GM13977 (cell line): ENCODE measurements at places on chromosomes 3 and 15.

DNA sequence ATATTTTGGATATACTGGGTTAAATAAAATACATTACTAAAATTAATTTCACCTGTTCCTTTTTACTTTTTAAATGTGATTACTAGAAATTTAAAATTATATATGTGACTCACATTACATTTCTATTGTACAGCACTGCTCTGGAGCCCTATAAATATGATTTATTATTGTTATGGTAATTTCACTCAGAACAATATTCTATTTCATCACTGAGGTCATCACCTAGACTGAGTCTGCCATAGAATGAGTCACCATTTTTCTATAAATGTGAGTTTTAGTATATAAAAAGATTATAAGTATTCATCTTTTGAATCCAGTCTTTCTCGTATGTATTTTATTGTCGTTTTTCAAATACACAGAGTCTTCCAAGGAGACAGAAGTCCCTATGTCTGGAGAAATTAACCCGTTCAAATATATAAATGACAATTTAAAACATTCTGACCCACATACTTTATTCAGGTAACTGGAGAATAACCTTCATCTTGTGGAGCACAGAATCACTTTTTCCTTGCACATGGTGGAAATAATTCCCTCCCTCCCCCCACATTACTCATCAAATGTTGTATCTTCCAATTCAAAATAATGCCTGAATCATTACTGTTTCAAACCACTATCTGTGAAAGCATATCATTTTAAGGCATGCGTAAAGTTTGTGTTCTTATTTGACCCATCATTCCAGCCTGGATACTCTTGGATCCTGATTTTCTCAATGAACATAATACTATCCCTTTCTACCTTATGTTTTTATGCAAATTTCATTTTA is 30.0 kb downstream of the CHST14 start:
- DNase-seq = no peak

GRCh38 chr15:75732809-75733451 is 20.3 kb upstream of the CSPG4 start:
- peak; percentile 73 for DNase-seq

DNA sequence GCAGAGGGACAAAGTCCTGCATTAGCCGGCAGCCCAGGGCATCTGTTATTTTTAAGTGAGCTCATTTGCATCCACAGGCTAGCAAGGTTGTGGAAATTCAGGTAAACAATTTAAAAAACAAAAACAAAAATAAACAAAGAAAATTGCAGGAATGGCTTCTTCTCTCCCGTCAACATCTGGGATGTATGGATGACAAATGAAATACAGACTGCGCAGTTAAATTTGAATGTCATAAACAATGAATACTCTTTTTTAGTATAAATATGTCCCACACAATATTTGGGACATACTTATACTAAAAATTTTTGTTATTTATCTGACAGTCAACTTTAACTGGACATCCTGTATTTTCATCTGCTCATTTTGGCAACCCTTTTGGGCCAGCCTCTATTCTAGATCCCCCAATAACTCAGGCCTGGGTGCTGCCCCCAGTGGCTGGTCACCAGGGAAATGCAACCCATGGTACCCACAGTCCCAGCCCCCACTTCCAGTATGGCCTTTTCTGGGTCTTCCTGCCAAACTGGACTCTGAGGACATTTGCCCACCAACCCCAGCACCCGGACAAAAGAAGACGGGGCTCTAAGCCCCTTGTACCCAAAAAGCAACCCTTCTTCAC is 12.7 kb downstream of the GRM2 start:
- no peak for DNase-seq

- peak; percentile 35 for DNase-seq
These were observed 113.2 kb downstream of the PPP2R3A start for GRCh38 chr3:136078421-136079364.

DNA sequence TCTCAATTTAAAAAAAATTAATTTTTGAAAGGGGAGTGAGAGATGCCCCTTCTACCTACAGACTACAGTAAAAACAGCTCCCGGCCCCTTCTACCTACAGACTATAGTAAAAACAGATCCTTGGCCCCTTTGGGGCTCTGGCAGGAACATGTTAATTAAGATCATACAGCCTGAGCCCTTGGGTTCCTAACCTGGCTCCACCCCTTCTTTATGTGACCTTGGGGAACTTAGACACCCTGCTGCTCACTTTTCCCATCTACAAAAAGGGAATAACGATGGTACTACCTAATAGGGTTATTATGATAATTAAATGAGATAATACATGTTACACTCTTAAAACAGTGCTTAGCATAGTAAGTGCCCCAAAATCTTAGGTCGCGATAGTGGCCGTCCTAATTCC is 60.1 kb upstream of the SEC61A1 start:
- DNase-seq = no peak

DNA sequence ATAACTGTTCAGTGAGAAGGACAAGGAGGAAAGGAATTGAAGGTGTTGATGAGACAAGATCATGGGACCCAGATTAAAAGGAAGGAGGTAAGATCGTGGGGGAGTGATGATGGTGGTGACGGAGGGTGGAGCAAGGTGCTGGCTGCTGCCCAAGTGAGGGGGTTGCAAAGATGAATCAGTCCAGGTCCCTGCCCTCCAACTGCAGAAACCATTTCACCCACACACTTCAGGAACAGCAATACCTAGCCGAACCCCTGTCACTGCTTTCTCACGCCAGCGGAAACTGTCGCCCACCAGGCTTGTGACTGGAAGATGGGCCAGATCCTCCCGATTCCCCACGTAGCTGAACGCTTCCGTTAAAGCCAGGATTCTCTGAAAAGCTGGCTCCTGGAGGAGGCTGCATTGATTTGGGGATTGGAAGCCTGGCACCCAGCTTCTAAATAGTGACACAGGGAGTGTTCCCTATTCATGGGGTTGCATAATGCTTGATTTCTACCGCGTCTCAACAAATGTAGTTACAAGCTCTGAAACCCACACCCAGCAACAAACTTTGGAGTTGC is 3.2 kb upstream of the LSG1 start:
- no peak for DNase-seq

DNA sequence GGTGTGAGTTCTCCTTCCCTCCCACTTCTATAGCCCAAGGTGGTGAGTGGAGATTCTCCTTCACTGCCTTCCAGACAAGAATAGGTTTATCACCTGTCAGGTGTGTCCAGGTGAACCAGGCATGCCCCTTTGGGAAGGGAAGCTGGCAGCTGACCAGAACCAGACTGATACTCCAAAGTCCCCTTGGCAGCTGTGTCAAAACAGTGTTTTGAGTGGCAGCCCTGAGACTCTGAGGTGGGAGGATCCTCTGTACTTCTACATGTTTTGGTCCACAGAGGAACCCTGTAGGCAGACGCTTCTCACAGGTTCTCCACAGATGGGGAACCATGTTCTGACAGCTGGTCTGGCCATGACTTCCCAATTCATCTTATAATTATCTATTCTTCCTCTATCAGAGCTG is 30.1 kb downstream of the ISL2 start:
- no peak for DNase-seq

DNA sequence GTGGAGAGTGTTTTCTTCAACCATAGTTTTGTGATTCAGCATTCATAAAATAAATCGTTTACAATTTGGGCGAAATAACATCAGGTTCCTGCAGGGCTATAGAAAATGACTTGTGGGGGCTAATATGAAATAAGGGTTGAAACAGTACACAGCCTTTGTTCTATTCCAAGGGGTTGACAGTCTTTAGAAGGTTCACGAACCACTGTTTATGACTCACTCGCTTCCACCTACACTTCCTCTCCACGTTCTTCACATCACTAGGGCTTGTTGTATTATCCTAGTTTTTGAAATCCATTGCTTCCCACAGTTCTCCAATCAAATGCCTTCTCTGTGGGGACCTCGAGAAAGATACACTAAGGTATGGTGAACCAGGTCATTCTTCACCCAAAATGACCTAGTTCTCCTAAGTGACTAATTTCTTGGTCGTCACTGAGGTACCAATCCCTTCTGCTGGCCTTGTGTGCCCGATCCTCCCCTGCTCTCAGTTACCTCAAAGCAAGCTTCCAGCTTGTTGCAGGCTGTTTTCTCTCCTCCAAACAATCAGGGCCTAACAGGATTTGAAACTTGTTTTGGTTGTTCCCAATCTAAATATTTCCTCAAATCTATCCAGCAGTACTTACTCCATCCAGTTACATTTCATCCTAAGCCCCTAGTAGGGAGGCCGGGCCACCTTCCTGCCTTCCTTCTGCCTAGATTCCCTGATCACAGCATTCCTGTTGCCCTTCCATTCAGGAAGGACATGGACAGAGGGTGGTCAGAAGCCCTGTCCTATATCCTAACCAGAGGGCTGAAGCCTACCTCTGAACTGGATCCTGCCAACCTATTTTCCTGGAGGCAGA is 23.1 kb upstream of the TBL1XR1 start:
- DNase-seq = no peak

GRCh38 chr15:96645796-96646195 is 315.3 kb downstream of the NR2F2 start:
- no peak for DNase-seq

DNA sequence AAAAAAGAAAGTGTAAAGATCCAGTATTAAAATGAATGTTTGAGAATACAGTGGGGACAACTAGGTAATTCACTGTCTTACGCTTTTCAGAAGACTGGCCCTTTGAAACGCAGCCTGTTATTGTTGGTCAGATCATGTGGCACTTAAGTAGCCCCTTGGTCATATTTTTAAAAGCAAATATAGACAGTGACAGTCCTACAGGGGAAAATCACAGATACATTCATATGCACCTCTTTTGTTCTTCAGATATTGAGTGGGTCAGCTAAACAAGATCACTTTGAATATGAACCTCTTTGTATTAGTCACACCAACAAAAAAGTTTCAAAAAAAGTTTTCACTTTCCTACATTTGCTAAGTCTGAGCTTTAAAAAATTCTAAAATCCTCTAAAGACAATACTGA is 36.0 kb downstream of the TIGIT start:
- DNase-seq = no peak

DNA sequence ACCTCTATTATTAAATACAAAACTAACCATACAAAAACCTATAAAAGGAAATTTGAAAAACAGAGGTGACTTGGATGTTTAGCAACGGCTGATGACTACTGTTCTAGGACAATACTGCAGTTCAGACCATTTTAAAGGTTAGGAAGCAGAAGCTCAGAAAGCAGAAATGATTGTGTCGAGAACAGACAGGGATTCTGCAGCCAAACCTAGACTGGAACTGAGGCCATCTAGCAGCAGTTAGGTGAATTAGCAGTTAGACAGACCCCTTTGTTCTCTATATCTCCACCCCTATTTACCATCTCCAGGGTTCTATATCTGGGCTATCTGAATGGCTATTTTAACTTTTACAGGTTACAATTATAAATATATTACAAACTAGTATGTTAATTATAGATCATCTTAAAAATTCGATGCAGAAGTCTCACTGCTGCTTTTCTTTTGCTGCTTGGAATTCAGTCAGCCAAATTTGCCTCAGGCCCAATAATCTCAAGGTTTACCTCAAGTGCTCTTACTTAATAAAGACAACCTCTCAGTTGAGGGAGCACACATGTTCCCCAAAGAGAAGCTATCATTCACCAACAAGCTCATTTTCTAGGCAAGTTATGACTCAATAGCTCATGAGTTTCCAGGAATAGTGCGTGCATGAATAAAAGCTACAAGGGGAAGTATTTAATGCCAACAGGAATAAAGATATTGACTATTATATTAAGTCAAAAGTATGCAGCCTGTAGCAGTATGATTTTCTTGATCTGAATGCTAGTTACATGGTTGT is 9.3 kb upstream of the IL1RAP start:
- no peak for DNase-seq

- DNase-seq = no peak
These were observed 22.7 kb downstream of the KLHL6 start for GRCh38 chr3:183532620-183533411.

DNA sequence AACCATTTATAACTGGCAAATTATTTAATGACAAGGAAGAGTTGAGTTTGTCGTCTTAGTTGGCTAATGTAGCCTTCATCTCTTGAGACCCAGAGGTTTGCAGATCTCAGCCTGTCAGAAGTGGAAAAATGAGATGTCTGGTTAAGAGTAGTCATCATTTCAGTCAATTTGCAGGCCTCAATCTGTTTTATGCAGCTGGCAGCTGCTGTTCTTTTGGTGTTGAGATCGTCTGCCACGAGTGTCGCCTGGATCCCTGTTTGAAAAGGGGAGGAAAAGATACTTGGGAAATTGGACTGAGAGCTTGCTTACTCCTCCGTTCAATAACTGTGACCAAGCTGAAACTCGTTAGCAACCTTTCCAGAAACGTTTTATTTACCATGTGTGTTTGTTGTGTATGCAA is 2.3 kb downstream of the PHLDB2 start:
- no peak for DNase-seq

DNA sequence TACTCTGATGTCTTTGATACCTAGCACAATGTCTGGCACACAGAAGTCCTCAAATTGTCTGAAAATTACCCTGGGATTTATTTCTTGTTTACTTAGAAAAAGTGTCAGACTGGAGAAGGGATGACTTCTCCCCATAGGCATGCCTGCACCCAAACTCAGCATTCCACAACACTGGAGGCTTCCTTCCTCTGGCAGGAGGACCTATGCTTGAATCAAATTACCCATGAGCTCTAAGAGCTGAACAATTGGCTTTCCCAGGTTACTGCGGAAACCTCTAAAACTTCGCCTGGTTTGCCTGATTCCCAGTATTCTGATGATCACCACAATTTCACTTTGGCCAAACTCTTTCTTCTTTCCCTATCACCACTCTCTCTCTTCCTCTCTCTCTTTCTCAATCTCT is 217.4 kb downstream of the DIPK2A start:
- DNase-seq = no peak

- no peak for DNase-seq
These were observed 68.6 kb downstream of the ABHD5 start for GRCh38 chr3:43759297-43759782.

DNA sequence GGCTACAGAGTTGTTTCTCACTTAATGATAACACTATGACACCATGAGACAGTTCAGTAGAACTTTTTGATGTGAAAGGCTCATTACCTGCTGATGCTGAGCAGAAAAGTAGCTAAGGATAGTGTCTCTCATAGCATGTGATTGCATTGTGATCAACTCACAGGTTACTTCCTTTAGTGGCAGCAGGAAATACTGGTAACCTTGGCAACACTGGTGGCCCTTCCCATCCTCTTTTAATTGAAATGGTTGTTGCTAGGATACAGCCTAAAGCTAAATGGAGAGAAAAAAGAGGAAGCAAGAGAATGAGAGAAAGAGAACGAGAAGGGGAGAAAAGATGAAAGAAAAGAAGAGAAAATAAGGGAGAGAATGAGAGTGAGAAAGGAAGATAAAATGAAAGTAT is 204.7 kb upstream of the GAP43 start:
- DNase-seq = no peak

DNA sequence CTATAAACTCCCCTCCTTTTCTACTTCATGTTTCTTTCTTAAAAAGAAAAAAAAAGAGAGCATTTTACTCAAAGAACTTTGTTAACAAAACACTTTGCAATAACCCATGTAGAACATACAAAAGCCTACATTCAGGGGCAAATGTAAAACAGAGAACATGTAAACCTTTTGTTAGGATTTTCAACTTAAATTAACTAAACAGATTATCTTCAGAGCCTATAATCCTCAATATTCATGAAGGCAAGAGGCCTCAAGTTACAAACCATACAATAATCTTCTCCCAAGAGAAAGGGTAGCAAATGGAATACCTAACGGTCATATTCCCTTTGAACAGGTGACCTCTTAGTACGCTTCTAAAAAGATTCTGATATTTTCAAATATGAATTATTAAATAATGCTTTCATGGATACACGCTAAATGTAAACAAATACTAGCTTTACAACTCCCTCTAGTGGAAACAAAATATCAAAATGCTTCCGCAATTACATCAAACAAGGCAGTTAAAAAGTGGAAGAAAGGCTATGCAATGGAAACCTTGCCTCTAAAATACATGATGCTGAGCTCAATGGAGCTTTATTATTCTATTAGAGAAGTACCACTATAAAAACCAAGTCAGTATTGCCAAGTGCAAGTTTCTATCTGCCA is 9.9 kb downstream of the CEP152 start:
- no peak for DNase-seq
